ENCODE measurements at places on chromosomes 12 and 14.

GRCh38 chr12:6925239-6925539 is 2.6 kb upstream of the ATN1 start:
- DNase-seq: no peak

GRCh38 chr12:11669348-11669747 is 19.9 kb downstream of the ETV6 start:
- no peak for DNase-seq

GRCh38 chr12:39287817-39288216 is 155.1 kb downstream of the KIF21A start:
- no peak for DNase-seq

GRCh38 chr14:23062002-23062401 is 4.7 kb upstream of the CDH24 start:
- DNase-seq: no peak

- DNase-seq: no peak
Observed at GRCh38 chr12:6360578-6361490, 14.5 kb downstream of the SCNN1A start.

DNA sequence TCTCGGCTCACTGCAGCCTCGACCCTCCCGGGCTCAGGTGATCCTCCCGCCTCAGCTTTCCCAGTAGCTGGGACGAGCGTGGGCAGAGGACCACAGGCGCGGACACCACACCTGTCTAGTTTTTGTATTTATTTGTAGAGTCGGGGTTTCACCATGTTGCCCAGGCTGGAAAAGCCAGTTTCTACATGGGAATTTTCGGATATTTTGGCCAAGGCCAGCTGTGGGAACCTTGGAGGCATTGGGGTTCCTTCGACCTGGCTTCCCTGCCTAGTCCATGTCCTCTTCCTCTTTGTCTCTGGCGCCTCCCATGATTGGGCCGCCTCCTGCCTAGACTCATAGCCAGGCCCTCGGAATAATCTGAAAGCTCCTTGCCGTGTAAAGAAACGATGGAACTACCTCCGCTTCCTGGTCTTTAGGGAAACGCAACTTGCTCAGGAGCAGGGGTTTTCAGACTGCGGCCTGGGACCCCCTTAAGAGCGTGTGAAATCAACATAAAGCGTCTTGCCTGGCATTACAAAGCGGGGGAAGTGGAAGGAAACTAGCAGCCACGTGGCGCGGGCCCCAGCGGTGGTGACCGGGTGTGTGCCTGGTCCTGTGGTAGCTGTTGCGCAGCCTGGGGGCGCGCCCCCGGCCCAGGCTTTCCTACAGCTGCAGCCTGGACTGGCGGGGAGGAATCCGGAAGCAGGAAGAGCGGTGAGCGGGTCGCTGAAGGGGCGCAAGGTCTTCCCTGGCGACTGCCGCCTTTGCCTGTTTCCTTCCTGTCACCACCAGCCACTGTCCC is 1.4 kb upstream of the HSP90AA1 start:
- peak; percentile 68 for DNase-seq

DNA sequence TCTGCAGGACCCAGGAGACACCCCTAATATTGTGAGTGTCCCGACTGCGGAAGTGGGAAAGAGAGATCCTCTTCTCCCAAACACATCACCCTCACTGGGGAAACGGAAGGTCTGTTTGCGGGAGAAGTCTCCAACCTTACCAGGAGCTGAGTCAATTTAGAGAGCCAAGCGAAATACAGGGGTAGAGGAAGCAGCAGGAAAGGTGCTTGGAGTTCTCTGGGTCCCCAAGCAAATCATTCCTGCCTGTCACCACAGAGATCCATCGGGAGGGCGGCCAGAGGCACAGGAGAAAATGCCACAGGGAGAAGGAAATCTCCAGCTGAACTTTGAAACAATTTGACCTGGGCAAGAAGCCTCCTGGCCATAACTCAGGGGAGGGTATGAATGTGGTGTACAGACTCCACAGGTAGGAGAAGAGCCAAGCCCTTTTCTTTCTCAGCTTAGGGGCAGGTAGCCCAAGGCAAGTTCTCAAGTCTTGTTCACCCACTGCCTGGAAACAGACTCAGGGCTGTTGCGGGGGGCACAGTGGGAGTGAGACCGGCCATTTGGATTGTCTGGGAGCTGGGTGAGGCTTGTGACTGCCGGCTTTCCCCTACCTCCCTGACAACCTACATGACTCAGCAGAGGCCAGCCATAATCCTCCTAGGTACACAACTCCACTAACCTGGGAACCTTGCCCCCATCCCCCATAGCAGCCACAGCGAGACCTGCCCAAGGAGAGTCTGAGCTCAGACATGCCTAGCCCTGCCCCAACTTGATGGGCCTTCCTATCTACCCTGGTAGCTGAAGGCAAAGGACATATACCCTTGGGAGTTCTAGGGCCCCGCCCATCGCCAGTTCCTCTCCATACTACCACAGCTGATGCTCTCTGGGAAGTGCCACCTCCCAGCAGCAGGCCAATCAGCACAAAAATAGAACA is 211.9 kb upstream of the ARHGAP5 start:
- DNase-seq: no peak

DNA sequence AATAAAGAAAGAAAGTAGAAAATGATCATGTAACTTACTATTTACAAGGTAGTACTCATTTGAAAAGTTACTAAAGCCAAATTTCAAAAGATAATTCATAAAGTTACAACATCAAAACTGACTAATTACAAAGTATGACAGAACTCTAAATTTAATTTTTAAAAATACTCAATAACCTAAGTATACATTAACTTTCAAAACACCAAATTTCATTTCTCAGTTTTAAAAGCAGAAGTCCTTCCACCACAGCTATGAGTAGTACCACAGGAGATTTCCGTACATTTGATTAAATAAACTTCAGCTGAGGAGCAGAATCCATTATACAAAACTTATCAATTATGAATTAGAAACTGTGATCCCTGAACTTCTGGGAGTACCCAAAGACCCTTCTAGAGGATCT is 100.8 kb upstream of the BBS10 start:
- DNase-seq: no peak

DNA sequence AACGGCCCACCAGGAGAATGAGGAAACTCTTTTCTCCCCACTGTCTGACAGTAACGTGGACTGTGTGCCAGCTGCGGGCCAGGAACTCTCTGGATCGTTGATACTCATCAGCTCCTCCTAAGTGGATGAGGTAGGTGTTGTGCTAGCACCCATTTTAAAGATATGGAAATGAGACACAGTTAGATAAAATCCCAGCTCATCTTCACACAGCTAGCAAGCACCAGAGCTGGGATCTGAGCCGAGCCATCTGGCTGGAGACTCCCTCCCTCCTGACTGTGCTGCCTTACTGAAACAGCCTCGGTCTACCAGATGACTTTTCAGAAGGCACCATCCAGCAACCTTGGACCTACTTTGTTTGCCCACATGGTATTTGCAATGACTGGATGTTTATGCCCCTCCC is 49.2 kb downstream of the TMEM132D start:
- no peak for DNase-seq

- no peak for DNase-seq
Observed at GRCh38 chr12:97630875-97631274, 168.3 kb downstream of the RMST start.

DNA sequence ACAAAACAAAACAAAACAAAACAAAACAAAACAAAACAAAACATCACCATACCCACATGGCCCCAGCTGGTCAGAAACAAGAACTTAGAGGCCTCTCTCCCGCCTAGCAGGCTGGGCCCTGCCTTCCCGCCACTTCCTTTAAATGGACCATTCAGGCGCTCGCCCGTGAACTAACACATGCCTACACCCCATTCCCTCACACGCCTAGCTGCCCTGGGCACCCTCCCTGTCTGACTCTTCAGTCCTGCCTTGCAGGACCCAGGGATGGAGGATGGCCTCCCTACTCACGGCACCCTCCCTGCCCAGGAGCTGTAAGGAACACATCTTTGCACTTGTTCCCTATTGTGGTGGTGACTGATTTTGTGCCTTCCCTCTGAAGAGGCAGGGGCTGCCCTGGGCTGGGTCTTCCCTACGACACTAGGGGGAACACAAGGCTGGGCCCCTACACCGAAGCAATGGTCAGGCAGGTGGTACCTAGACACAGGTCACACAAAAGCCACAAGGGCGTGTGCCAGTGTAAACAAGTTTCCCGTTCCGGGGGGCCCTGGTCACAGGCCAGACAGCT is 21.5 kb downstream of the P2RX2 start:
- no peak for DNase-seq

DNA sequence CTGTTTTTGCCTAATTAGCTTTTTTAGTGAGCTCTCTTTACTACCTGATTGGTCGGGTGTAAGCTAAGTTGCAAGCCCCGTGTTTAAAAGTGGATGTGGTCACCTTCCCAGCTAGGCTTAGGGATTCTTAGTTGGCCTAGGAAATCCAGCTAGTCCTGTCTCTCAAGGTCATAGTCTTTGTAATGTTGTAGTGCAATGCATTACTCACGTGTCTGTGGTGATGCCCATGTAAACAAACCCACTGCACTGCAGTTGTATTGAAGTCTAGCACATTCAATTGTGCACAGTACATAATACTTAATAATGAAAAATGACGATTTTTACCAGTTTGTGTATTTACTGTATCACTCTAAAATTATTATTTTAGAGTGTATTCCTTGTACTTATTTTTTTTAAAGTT is 335.5 kb downstream of the NUAK1 start:
- no peak for DNase-seq

DNA sequence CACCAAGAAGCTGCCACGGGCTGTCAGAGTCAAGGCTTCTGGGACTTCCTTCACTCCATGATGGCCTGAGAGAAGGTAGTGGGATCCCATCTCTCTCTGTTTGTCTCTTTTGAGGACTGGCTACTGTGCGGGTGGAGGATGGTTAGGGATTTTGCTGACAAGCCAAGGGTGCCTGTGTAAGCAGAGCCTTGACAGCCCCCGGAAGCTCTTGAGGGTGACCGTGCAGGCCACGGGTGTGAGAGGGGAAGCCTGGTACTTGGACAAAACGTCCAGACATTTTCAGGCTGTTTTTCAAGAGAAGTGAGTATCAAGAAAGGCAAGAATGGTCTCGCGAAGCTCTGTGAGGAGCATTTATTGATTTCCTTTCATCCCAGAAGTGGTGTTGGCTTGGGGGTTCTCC is 352.4 kb downstream of the DPF3 start:
- DNase-seq: no peak

GRCh38 chr14:28911521-28911920 is 144.9 kb downstream of the FOXG1 start:
- DNase-seq: no peak

DNA sequence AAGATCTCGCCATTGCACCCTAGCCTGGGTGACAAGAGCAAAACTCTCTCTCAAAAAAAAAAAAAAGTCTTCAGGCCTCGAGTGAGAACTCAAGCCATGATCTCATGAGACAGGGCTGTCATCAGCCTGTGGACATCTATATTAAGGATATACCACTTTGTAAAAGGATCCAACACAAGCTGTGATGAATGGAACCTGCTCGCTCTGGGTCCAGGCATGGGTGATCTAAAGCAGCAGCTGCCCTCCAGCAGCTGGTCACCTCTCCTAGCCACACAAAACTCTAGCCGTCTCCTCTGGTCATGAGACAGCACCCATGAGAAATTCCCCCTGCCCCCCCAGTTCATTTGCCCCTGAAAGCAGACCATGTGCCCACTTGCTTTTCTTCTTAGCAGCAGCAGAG is 19.1 kb upstream of the DGLUCY start:
- no peak for DNase-seq

- DNase-seq: no peak
Observed at GRCh38 chr14:59028476-59029202, 159.8 kb upstream of the DAAM1 start.

- no peak for DNase-seq
Observed at GRCh38 chr14:64806202-64806861, 73.4 kb downstream of the SPTB start.

- no peak for DNase-seq
Observed at GRCh38 chr12:80419644-80420043, 24.4 kb upstream of the PTPRQ start.

DNA sequence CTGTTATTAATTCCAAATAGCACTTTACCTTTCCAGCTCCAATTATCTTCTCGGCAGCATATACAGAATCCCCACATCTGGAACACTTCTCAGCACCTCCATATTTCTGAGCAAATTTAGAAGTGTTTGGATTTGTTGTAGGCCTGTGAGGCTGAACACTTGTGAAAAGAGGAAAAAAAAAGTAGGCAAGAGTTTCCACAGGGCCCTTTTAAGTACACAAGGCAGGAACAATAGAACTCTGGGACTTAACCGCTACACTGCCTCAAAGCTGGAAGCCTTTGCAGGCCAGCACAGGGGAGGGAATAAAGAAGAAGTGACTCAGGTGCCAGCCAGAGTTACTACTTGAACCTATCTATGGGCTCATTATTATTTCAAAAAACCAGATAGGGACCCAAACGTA is 18.6 kb downstream of the CSRP2 start:
- DNase-seq: no peak

DNA sequence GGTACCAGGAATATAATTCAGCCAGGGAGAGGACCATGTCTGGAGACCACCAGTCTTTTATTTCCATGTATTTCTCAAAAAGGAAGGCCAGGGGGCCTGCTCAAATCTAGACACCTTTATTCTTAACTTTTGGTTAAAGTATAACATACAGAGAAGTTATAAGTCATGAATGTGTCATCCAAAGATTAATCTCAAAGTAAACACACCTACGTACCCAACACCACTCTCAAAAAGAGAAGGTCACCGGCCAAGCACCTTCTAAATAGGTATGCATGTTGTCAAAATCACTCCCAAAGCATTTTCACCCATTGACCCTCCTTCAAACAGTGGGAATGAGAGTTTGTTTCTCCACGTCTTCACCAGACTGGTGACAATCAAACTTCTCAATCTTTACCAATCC is 60.0 kb upstream of the FZD10 start:
- DNase-seq: no peak

- DNase-seq: no peak
Observed at GRCh38 chr12:75628916-75629315, 117.5 kb upstream of the KRR1 start.

GRCh38 chr12:50387487-50387886 is 8.9 kb downstream of the FAM186A start:
- DNase-seq: no peak

- no peak for DNase-seq
Observed at GRCh38 chr12:9699269-9699897, 29.9 kb downstream of the CLEC2D start.

DNA sequence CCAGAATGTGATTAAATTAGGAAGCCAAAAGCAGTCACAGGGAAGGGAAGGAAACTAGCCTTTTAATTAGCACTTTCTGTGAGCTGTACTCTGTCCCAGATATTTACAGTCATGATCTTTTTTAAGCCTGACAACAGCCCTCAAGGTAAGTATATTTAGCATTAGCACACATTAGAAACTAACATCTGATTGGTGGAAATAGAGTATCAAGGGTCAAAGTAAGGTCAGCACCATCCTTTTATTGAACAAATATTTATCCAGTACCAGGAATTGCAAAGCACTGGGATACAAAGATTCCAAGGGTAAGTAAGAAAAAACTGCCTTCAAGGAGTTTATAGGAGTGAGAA is 28.2 kb downstream of the RPGRIP1 start:
- no peak for DNase-seq
